ENCODE measurements at places on chromosomes 11 and 22. TPM values are rescaled to one million over a fixed set of nuclear protein-coding genes. Genes with fewer than 3 reads are reported as not detected.

MN1 gene
- total RNA-seq: 16.3 TPM

TENM4 gene
- total RNA-seq: 25.0 TPM

CLCF1 gene
- 0.48 TPM for total RNA-seq

MYEOV gene
- 1.4 TPM for total RNA-seq

C11orf91 gene
- 0.22 TPM for total RNA-seq

C11orf24 gene
- total RNA-seq: 53.7 TPM

CEP126 gene
- 2.4 TPM for total RNA-seq

OR10S1 gene
- not detected for total RNA-seq

ZP1 gene
- not detected for total RNA-seq

PATE2 gene
- not detected for total RNA-seq

LARGE1 gene
- 62.4 TPM for total RNA-seq

GRM5 gene
- total RNA-seq: 0.13 TPM

FGF3 gene
- not detected for total RNA-seq

APLNR gene
- 0.53 TPM for total RNA-seq

TRIM29 gene
- 0.11 TPM for total RNA-seq

RGL4 gene
- not detected for total RNA-seq

ATG2A gene
- total RNA-seq: 25.2 TPM

ANGPTL5 gene
- total RNA-seq: not detected

C22orf42 gene
- 0.78 TPM for total RNA-seq

OR52H1 gene
- not detected for total RNA-seq

PKDREJ gene
- 0.07 TPM for total RNA-seq

ANKK1 gene
- 0.15 TPM for total RNA-seq

CTSW gene
- total RNA-seq: not detected
